ENCODE measurements at places on chromosomes 2 and 18.

GRCh38 chr2:195664528-195664927, 7.5 kb downstream of the SLC39A10 start:
- DNase-seq: no peak

GRCh38 chr2:176104316-176105077, 2.6 kb upstream of the HOXD11 start:
- DNase-seq: no peak

GRCh38 chr18:57008001-57008686, 138.7 kb upstream of the BOD1L2 start:
- no peak for DNase-seq

DNA sequence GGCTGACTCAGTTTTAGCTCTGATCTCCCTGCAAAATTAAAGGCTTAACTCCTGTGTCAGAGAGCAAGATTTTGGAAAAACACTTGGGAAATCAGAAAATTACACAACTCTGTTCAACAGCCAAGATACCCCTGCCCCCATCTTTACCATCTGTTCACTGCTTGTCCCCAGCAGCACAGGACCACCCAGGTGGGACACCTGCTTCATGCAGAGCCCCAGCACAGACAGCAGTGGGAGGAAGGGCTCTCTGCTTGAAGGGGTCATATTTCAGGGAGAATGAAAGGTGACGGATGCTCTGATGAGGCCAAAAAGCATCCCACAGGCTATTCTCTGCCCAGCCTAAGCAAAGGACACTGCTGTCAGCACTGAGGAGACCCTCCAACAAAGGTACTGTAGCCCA, 584.6 kb upstream of the KLHL29 start:
- no peak for DNase-seq

- DNase-seq: peak; percentile 22
Measured at GRCh38 chr2:69201259-69201658, 185.8 kb downstream of the GFPT1 start.

- peak; percentile 89 for DNase-seq
Measured at GRCh38 chr2:74414881-74415761, 6.3 kb downstream of the C2orf81 start.

GRCh38 chr2:30472326-30472725, 25.3 kb downstream of the LCLAT1 start:
- DNase-seq: no peak

GRCh38 chr2:127619877-127620705, 25.9 kb upstream of the GPR17 start:
- DNase-seq: peak; percentile 18

- DNase-seq: no peak
Measured at GRCh38 chr2:79591281-79591680, 78.4 kb downstream of the CTNNA2 start.

- DNase-seq: no peak
Measured at GRCh38 chr2:132974467-132975095, 304.6 kb upstream of the LYPD1 start.

GRCh38 chr2:118693287-118693822, 154.1 kb downstream of the EN1 start:
- no peak for DNase-seq

All from upper lobe of left lung (tissue), 6 donors.